ENCODE measurements at places on chromosomes 6 and 20.

- peaks cover 7% of the 10 kb centered on the region for H3K4me1 ChIP-seq
- no peaks in the 10 kb centered on the region for H3K36me3 ChIP-seq
- no peaks in the 10 kb centered on the region for H3K27me3 ChIP-seq
- DNase-seq: no peak
- no peak overlapping the region for H3K4me3 ChIP-seq
- H3K27ac ChIP-seq: no peak overlapping the region
Measured at GRCh38 chr20:40955326-40955725, 73.3 kb upstream of the TOP1 start.

- no peaks in the 10 kb centered on the region for H3K36me3 ChIP-seq
- no peak for DNase-seq
- H3K27me3 ChIP-seq: no peaks in the 10 kb centered on the region
- H3K4me3 ChIP-seq: no peak overlapping the region
- H3K27ac ChIP-seq: no peak overlapping the region
Measured at GRCh38 chr6:156017838-156018237, 562.2 kb upstream of the NOX3 start.

GRCh38 chr20:44056010-44056698 is 130.8 kb downstream of the JPH2 start:
- no peaks in the 10 kb centered on the region for H3K27me3 ChIP-seq
- DNase-seq: peak; percentile 68
- no peak overlapping the region for H3K4me3 ChIP-seq
- no peaks in the 10 kb centered on the region for H3K36me3 ChIP-seq
- no peaks in the 10 kb centered on the region for H3K4me1 ChIP-seq
- no peak overlapping the region for H3K27ac ChIP-seq

GRCh38 chr6:143374014-143374413 is 76.5 kb downstream of the ADAT2 start:
- H3K27me3 ChIP-seq: no peaks in the 10 kb centered on the region
- no peaks in the 10 kb centered on the region for H3K4me1 ChIP-seq
- H3K27ac ChIP-seq: no peak overlapping the region
- H3K4me3 ChIP-seq: no peak overlapping the region
- no peak for DNase-seq
- H3K36me3 ChIP-seq: no peaks in the 10 kb centered on the region

- no peaks in the 10 kb centered on the region for H3K36me3 ChIP-seq
- no peak overlapping the region for H3K27ac ChIP-seq
- peaks cover 41% of the 10 kb centered on the region for H3K27me3 ChIP-seq
- no peak overlapping the region for H3K4me3 ChIP-seq
Measured at GRCh38 chr20:62449951-62450691, 22.8 kb upstream of the RBBP8NL start.

DNA sequence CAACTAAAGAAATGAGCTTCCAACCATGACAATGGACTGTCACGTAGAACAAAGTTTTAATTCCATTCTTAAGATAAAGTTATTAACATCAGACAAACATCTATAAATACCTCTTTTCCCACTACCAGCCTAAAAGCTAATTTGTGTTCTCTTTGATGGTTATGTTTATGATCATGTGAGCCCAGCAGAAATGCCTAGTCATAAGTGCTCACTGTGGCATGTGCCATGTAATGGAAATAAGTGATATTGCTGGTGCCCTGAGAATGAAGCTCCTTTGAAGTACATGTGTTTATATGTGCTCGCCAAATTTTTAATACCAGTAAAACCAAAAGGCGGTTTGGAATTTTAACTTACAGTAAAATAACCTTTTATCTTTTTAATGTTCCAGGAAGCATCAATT is 205.8 kb downstream of the ISM1 start:
- peaks cover 13% of the 10 kb centered on the region for H3K36me3 ChIP-seq
- no peaks in the 10 kb centered on the region for H3K27me3 ChIP-seq
- no peak for DNase-seq
- no peak overlapping the region for H3K27ac ChIP-seq

GRCh38 chr20:17925141-17925939 is 43.3 kb downstream of the SNX5 start:
- H3K27me3 ChIP-seq: no peaks in the 10 kb centered on the region
- peak; percentile 12 for DNase-seq
- H3K27ac ChIP-seq: no peak overlapping the region
- no peak overlapping the region for H3K4me3 ChIP-seq
- no peaks in the 10 kb centered on the region for H3K4me1 ChIP-seq

DNA sequence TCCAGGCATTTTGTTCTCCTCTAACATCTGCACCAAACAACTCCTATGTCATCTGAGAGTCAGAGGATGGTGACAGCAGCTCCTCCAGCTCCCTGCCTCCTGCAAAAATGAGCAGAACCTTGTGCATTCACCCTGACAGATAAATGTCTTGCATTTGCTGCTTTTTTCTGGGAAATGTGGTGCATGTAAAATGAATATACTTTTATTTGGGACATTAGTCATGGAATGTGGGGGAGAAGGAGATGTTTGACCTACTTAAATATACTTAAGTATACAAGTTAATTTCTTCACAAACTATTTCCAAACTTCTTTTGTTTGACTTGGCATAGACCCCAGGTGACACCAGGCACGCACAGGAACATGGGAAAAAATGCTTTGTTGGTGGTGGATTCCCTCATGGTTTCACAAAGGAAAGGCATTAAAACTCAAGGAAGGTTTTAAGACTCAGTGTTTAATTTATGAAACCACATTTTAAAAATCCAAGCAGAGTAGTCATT is 181.8 kb upstream of the MCHR2 start:
- peaks cover 3% of the 10 kb centered on the region for H3K27me3 ChIP-seq
- H3K4me3 ChIP-seq: no peak overlapping the region
- H3K27ac ChIP-seq: no peak overlapping the region
- no peaks in the 10 kb centered on the region for H3K36me3 ChIP-seq
- no peaks in the 10 kb centered on the region for H3K4me1 ChIP-seq

GRCh38 chr6:47736083-47736700 is 37.8 kb downstream of the ADGRF4 start:
- H3K4me3 ChIP-seq: no peak overlapping the region
- H3K4me1 ChIP-seq: no peaks in the 10 kb centered on the region
- H3K27ac ChIP-seq: no peak overlapping the region
- H3K27me3 ChIP-seq: peaks cover 2% of the 10 kb centered on the region
- no peaks in the 10 kb centered on the region for H3K36me3 ChIP-seq

DNA sequence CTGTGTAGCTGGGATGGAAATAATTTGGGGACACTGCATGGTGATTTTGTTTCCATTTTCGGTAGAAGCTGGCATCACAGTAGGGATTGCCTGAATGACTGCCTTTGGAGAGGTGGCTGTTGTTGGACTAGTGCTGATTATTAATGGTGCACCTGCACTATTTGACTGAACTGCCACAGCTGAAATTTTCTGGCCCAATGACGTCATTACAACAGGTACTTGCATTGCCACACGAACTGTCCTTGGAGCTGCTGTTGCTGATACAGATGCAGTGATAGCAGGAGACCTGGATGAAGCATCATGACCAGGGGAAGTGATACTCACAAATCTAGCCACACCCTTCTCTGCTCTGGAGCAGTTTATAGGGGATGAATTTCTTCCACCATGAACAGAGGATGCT is 95.6 kb upstream of the FOXC1 start:
- no peaks in the 10 kb centered on the region for H3K36me3 ChIP-seq
- H3K4me1 ChIP-seq: peaks cover 10% of the 10 kb centered on the region
- H3K27me3 ChIP-seq: peaks cover 11% of the 10 kb centered on the region
- no peak overlapping the region for H3K27ac ChIP-seq

DNA sequence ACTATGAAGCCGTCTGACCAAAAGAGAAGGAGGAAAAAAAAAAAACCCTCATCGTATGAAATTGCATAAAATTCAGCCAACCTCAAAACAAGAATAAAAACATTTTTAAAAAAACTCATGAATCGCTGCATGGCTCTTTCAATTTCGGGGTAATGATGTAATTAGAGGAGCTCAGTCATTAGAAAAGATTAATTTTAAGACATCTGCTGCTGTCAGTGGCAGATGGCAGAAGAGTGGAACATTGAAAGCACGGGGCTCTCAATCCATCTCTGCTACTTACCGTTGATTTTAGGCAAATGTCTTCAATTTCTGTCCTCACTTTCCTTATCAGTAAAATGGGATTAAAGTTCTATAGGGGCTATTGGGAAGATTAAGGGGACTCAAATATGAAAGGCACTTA is 79.1 kb downstream of the EYA2 start:
- DNase-seq: no peak
- no peaks in the 10 kb centered on the region for H3K4me1 ChIP-seq
- H3K27me3 ChIP-seq: peaks cover 3% of the 10 kb centered on the region
- no peak overlapping the region for H3K4me3 ChIP-seq

GRCh38 chr6:12233693-12234571 is 56.2 kb upstream of the EDN1 start:
- no peak overlapping the region for H3K27ac ChIP-seq
- peak; percentile 82 for DNase-seq
- H3K4me3 ChIP-seq: no peak overlapping the region
- H3K27me3 ChIP-seq: no peaks in the 10 kb centered on the region
- H3K36me3 ChIP-seq: no peaks in the 10 kb centered on the region
- no peaks in the 10 kb centered on the region for H3K4me1 ChIP-seq

DNA sequence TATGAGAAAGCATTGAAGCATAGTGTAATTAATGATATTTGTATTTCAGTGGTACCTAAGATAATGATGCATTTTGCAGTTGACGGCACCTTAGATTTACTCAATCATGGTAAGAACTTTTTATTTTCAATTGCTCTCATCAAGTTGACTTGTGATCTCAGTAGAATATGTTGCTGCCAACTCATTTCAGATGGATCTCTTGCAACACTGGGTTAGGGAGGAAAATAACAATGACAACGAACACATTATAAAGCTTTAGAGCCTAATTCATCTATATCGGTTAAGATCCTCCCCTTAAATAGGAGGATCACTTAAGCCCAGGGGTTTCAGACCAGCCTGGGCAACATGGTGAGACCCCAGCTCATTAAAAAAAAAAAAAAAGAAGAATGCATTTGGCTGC is 18.0 kb upstream of the TBC1D22B start:
- no peaks in the 10 kb centered on the region for H3K27me3 ChIP-seq
- DNase-seq: no peak
- H3K27ac ChIP-seq: no peak overlapping the region
- no peaks in the 10 kb centered on the region for H3K36me3 ChIP-seq
- peaks cover 6% of the 10 kb centered on the region for H3K4me1 ChIP-seq

- H3K36me3 ChIP-seq: no peaks in the 10 kb centered on the region
- no peaks in the 10 kb centered on the region for H3K27me3 ChIP-seq
- peak overlapping the region; percentile 31 for H3K27ac ChIP-seq
- peaks cover 11% of the 10 kb centered on the region for H3K4me1 ChIP-seq
- DNase-seq: peak; percentile 60
Measured at GRCh38 chr6:44166591-44167184, 8.1 kb downstream of the CAPN11 start.

DNA sequence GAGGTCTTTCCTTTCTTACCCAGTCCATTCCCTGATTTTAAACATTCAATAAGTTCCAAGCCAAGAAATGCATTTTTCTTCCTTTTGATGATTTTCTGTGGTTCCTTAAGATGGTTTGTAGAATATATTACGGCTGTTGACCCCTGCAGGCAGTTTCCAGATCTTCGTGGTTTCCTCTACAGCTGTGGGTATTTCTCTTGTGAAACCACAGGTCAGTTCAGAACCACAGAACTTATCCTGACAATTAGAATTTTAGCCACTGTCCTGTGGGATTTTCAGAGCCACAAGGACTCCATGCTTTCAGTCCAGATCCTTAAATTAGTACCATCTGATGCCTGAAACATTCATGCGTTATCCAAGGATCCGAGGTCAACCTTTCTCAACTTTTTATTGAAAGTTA is 29.7 kb upstream of the EXOC2 start:
- H3K27ac ChIP-seq: no peak overlapping the region
- no peaks in the 10 kb centered on the region for H3K36me3 ChIP-seq
- DNase-seq: no peak
- H3K4me1 ChIP-seq: no peaks in the 10 kb centered on the region

- no peak for DNase-seq
- no peaks in the 10 kb centered on the region for H3K36me3 ChIP-seq
- no peaks in the 10 kb centered on the region for H3K27me3 ChIP-seq
- peaks cover 5% of the 10 kb centered on the region for H3K4me1 ChIP-seq
- H3K27ac ChIP-seq: no peak overlapping the region
Measured at GRCh38 chr6:131213501-131213990, 78.3 kb downstream of the AKAP7 start.

GRCh38 chr6:148221196-148221979 is 121.2 kb upstream of the SASH1 start:
- no peak overlapping the region for H3K4me3 ChIP-seq
- H3K4me1 ChIP-seq: no peaks in the 10 kb centered on the region
- DNase-seq: no peak
- peaks cover 75% of the 10 kb centered on the region for H3K27me3 ChIP-seq
- no peak overlapping the region for H3K27ac ChIP-seq

Measured in common myeloid progenitor, CD34-positive (primary cell).